Stimulated activated naive CD8-positive, alpha-beta T cell treated with anti-CD3 and anti-CD28 coated beads, Interleukin-15, Interleukin-2, amounts not matched to agents 100 U/mL and 50 U/mL, for 24 hours (primary cell): ENCODE measurements at places on chromosomes 7 and 10.

DNA sequence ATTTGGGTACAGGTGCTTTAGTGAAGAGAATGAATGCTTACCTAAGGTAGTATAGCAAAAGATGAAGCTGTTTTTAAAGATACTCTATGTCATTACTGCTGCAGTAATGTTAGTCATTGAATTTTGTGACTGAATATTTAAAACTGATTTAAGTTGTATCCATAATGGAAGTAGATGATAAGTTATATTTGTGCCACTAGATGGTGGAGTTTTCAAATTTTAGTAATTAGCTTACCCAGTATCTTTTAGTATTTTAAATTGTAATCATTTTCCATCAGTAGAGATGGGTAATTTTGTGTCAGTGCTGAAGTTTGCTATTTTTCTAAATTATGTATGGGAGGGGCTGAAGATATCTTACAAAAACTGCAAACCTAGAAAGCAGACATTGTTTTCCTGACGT, 25.2 kb downstream of the HBP1 start:
- DNase-seq, result no peak

- DNase-seq, result no peak
Measured at GRCh38 chr7:51606601-51607154, 290.1 kb upstream of the COBL start.

- DNase-seq, result no peak
Measured at GRCh38 chr10:43953672-43954071, 305.0 kb upstream of the ZNF32 start.

DNA sequence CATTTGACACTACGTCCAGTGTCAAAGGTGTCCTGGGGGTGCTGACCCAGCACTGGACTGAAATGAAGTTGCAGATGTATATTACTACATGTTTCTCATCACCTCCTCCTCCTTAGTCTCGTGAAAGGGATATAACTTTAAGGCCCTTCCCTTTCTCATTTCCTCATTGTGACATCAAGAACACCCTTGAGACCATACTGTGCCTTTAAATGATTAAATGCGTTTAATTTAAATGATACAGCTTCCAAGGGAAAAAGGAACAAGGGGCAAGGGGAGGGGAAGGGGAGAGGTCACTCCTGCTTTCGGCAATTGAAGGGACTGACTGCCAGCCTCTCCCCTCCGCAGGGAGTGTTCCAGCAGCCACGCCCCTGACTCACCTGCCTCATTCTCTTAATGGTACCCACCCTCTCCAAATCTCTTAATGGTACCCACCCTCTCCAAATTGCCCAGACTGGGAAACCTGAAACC, 80.5 kb upstream of the KMT2E start:
- DNase-seq, result no peak

GRCh38 chr7:151245360-151246101, 3.0 kb downstream of the SMARCD3 start:
- peak; percentile 79 for DNase-seq

- DNase-seq, result peak; percentile 61
Measured at GRCh38 chr7:76260171-76260703, 42.2 kb upstream of the HSPB1 start.

DNA sequence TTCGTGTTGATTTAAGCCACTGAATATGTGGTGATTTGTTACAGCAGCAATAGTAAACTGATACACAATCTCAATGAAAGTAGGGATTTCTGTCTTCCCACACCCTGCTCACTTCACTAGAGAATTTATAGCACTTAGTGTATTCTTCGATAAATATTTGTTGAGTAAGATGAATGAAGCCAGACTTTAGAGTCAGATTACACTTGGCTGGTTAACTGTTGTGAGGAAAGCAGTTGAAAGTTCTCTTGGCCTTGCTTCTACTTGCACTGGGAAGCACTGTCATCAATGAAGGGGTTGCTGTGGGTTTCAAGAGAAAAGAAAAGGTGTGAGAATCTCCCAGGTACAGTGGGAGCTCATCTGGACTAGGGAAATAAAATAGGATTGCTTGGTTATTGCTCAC, 82.1 kb upstream of the IGFBP3 start:
- no peak for DNase-seq

DNA sequence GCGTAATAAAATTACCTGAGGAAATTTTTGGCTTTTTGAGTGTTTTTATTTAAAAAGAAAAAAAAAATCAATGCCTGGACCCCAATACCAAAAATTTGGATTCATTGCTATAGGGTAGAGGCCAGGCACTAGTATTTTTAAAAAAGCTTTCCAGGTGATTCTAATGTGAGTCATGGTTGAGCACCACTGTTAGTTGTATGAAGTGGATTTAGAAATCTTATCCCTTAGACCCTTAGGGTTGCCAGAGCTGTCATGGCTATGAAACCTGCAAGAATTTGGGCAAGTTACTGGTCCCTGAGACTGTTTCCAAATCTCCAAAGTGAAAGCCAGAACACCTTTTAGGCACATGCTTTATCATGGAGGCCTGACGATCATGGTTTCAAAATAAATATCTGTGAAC, 262.5 kb downstream of the AHR start:
- no peak for DNase-seq

- no peak for DNase-seq
Measured at GRCh38 chr7:27602766-27603165, 59.9 kb downstream of the HIBADH start.

DNA sequence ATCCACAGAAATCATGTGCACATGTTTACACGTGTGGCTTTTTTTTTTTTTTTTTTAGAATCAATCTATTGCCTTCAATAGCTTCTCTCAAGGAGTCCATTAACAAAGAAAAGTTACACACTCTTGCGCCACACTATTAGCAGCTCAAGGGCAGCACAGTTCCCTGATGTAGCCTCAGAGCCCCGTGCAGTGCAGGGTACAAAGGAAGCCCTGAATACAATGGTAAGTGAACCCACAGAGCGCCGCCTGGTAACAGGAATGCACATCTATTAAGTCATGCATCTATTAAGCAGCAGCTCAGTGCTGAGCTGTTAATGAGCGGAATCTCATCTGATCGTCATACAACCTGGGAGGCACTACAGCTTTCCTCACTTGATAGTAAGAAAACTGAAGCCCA, 113.7 kb upstream of the PDLIM1 start:
- no peak for DNase-seq

DNA sequence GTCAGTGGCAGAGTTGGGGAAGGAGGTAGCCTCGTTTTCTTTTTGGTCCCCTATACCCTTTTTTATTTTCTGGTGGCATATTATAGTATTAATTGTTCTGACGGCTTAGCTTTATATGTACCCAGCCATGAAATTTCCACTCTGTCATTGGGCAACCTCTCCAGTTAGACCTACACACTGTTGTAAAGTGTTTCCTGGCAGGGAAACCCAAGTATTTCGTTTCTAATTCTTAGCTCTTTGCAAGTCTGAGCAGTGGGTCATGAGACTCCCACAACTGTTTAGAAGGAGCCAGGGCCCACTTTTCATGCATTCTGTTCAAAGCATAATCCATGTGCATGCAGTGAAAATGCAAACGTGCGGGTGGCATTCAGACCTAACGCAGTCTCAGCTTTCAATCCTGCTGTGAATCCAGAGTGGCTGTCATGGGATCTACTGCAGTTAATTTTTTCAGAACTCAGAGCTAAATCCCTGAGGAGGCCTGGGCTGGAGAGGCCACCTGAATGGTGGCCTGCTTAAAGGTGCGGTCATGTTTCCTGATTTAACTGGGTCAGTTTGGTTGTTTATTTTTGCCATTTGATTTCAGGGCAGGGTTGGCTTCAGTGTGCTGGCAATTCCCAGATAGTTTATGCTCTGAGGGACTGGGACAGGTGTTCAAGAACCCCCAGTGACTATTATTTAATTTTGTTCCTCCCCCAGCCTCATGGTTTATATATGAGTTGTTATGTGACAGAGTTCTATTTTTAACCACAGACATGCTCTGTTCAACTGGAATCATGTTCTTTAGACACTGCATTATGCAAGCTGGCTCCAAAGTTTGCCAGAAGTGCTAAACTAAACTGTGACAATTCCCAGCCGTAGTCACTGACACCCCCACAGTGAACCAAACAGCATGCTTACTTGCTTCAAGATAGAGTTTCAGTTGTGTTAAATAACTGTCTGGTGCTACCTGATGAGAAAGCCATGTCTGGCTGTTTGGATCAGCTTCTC, 27.4 kb upstream of the SYPL1 start:
- DNase-seq, result no peak

DNA sequence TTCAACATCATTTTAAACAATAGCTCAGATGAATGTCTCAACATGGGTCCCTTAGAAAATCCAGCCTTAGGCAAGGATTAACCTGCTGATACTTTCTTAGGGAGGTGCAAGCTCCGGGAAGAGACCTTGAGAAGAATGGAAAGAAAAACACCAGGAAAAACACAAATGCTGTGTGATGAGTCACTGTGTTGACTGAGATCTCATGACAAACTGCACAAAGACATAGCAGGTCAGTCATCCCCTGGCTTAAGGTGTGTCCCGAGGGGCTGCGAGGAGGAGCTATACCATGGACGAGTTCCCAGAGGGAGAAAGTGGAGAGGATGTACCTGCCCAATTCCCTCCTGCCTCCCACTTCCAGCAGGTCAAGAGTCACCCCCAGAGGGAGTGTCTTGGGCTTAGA, 98.0 kb downstream of the TEX36 start:
- DNase-seq, result no peak

GRCh38 chr7:13262929-13263530, 575.6 kb downstream of the ARL4A start:
- no peak for DNase-seq

DNA sequence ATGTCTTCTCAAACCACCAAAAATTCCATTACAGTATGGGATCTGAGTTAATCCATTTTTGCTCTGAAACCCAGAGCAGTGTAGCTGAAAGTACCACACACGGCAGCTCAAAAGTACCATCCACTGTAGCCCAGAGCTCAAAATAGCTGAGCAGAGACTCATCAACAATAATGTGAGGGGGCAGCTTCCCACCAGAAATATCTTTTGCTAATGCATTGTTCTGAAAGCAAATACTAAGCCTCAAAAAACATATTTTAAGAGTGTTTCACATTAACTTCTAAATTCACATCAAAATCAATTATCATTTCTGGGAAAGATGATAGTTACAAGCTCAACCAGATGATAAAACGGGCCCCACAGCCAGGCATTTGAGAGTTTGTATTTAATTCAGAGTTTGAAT, 73.7 kb downstream of the ABLIM1 start:
- no peak for DNase-seq

GRCh38 chr10:36253731-36254130, 611.6 kb upstream of the FZD8 start:
- no peak for DNase-seq
